Natural killer cell (primary cell): ENCODE measurements at places on chromosomes 6 and 20.

DNA sequence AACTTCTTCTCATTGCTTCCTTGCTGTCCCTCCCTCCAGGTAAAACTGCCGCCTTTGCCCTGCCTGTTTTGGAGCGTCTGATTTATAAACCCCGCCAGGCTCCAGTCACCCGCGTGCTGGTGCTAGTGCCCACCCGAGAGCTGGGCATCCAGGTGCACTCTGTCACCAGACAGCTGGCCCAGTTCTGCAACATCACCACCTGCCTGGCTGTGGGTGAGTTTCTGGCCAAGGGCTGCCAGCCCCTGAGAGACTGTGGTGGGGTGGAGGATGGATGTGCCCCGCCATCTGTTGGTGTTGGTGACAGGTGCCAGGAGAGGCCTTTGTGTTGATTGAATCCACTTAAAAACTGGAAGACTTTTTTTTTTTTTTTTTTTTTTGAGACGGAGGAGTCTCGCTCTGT, 9.5 kb downstream of the DDX27 start:
- no peaks in the 10 kb centered on the region for H3K27me3 ChIP-seq
- no peak overlapping the region for H3K27ac ChIP-seq
- H3K4me3 ChIP-seq, result no peak overlapping the region
- DNase-seq, result no peak
- H3K4me1 ChIP-seq, result peaks cover 12% of the 10 kb centered on the region
- H3K36me3 ChIP-seq, result peaks cover 80% of the 10 kb centered on the region

- H3K27me3 ChIP-seq, result no peaks in the 10 kb centered on the region
- peak; percentile 25 for DNase-seq
- H3K4me3 ChIP-seq, result no peak overlapping the region
- H3K4me1 ChIP-seq, result peaks cover 32% of the 10 kb centered on the region
These were observed 4.7 kb downstream of the ZMYND8 start for GRCh38 chr20:47351643-47352331.

GRCh38 chr6:46051962-46052361, 36.3 kb upstream of the CLIC5 start:
- H3K36me3 ChIP-seq, result no peaks in the 10 kb centered on the region
- H3K4me3 ChIP-seq, result no peak overlapping the region
- H3K4me1 ChIP-seq, result no peaks in the 10 kb centered on the region
- no peaks in the 10 kb centered on the region for H3K27me3 ChIP-seq

- no peaks in the 10 kb centered on the region for H3K27me3 ChIP-seq
- peaks cover 29% of the 10 kb centered on the region for H3K36me3 ChIP-seq
- H3K4me3 ChIP-seq, result no peak overlapping the region
- DNase-seq, result no peak
These were observed 58.3 kb upstream of the TMEM181 start for GRCh38 chr6:158501360-158502262.

DNA sequence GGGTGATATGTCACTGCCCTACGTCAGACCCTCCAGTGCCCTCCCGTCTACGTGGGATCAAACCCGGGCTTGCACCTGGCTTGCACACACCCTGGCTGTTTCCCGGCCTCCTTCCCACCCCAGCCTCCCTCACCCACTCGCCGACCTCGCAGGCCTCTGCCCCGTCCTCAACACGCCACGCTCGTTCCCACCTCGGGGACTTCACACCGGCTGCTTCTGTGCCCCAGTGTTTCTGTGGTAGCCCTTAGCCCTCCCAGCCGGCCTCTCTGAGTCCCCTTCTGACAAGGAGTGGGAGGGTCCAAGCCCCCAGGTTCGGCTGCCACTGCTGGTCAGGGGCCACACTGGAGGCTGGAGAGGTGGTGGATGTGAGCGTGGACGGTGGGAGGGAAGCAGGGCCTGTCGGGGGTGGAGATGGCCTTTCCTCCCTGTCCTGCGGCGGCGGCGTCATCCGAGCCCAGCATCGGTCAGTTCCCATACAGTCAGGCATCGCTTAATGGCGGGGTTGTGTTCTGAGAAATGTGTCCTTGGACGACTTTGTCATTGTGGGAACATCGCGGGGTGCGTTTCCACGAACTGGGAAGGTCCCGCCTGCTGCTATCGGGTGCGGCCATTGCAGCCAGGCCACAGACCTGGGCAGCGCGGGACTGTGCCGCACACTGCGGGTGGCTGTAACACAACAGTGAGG, 11.4 kb upstream of the KIF25 start:
- H3K27ac ChIP-seq, result no peak overlapping the region
- no peak for DNase-seq
- no peaks in the 10 kb centered on the region for H3K4me1 ChIP-seq
- H3K4me3 ChIP-seq, result no peak overlapping the region
- no peaks in the 10 kb centered on the region for H3K36me3 ChIP-seq

DNA sequence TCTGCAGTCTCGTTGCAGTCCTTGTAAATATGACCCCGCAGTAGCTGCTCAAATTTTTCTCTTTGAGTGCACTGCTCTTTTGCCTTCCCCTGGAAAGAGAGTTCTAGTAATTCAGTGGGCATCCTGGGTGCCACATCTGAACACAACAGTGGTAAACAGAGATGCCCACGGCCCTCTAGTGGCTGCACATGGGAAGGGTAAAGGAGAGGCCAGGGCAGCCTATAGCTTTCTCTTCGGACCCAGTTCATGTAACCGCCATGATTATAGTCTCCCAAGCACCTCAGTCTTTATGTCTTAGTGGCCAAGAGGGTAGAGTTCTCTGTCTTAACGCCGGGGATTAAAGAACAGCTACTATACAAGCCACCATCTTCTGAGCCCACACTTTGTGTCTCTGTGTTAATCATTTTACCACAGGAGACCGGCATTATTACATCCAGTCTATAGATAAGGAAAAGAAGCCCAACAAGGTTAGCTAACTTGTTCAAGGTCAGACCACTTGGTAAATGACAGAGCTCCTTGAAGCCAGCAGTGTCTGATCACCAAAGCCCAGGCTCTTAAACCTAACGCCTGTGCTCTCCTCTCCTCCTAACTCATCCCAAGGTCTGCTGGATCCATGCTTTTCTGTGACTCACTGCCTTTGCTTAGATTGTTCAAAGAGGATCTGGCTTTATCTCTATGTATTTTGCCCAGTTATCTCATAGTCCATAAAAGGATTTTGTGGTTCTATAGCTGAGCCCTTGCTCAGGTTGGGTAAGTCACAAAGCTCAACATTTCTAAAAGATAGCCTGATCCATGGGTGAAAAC, 81.8 kb downstream of the ISM1 start:
- no peak overlapping the region for H3K27ac ChIP-seq
- no peaks in the 10 kb centered on the region for H3K27me3 ChIP-seq
- H3K36me3 ChIP-seq, result no peaks in the 10 kb centered on the region
- DNase-seq, result peak; percentile 55

- DNase-seq, result no peak
- peaks cover 30% of the 10 kb centered on the region for H3K4me1 ChIP-seq
- no peak overlapping the region for H3K27ac ChIP-seq
- no peak overlapping the region for H3K4me3 ChIP-seq
- H3K36me3 ChIP-seq, result no peaks in the 10 kb centered on the region
- peaks cover 4% of the 10 kb centered on the region for H3K27me3 ChIP-seq
These were observed 70.0 kb upstream of the TBXT start for GRCh38 chr6:166237617-166238016.

- H3K27me3 ChIP-seq, result no peaks in the 10 kb centered on the region
- H3K36me3 ChIP-seq, result no peaks in the 10 kb centered on the region
- DNase-seq, result no peak
These were observed 3.3 kb downstream of the PLN start for GRCh38 chr6:118551063-118552053.

- DNase-seq, result no peak
- no peak overlapping the region for H3K27ac ChIP-seq
- no peaks in the 10 kb centered on the region for H3K27me3 ChIP-seq
- no peaks in the 10 kb centered on the region for H3K4me1 ChIP-seq
- no peak overlapping the region for H3K4me3 ChIP-seq
- H3K36me3 ChIP-seq, result peaks cover 75% of the 10 kb centered on the region
These were observed 179.1 kb downstream of the SYNE1 start for GRCh38 chr6:152457949-152458624.

- no peak overlapping the region for H3K4me3 ChIP-seq
- H3K27me3 ChIP-seq, result no peaks in the 10 kb centered on the region
- no peak for DNase-seq
These were observed 71.0 kb upstream of the SLC22A16 start for GRCh38 chr6:110547266-110547964.

DNA sequence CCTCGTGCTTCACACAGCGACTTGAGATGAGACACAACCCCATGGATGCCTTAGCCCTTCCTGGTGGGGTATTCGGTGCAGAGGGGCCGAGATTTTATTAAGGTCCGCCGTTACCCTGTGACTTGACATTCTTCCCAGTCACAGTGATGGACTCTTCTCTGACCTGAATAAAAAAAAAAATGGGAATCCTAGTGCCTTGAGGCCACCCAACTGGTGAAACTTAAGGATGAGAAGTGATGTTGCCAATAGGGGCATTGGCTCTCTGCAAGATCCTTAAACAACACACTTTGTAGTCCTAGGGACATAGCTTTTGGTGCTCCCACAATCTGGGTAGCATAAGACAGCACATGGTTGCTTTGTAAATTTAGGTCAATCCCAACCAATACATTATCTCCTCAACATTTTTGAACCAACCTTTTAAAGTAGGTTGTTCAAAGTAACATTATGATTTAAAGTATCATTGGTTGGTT, 814 bp upstream of the ADNP start:
- peaks cover 35% of the 10 kb centered on the region for H3K36me3 ChIP-seq
- peak overlapping the region; percentile 100 for H3K27ac ChIP-seq
- DNase-seq, result no peak
- peak overlapping the region; percentile 92 for H3K4me3 ChIP-seq

GRCh38 chr20:61263084-61263695, 11.1 kb downstream of the CDH4 start:
- DNase-seq, result peak; percentile 28
- no peaks in the 10 kb centered on the region for H3K27me3 ChIP-seq
- no peaks in the 10 kb centered on the region for H3K4me1 ChIP-seq
- H3K4me3 ChIP-seq, result no peak overlapping the region

DNA sequence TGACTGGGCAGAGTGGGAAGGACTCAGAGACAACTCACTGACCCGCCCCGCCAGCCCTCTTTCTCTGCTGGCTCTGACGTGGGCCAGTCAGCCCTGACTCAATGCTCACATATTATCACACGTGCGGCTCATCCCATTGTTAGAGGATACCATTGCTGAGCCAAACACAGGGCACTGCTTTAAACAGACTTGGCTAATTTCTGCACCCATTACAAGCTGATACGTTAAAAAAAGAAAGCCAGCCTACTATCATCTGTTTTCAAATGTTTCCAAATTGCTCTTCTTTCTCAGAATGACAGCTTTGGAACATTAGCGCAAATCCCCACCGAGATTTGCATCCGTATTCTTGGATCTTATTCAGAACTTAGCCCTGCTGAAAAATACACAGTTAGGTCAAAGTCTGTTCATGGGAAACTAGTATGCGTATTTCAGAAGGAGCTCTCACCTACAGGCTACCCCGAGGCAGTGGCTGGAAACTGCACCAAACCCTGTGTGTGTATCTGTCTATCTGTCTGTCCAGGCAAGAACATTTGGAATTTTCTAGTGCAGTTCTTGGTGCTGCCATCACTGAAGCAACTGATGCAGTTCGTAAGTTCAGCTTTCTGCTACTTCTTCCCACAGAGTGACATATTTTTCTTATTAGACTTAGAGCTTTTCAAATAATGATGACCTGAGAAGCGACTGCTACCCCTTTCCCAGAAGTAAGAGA, 32.8 kb downstream of the RAMACL start:
- no peak for DNase-seq
- H3K36me3 ChIP-seq, result no peaks in the 10 kb centered on the region
- no peak overlapping the region for H3K27ac ChIP-seq
- H3K4me1 ChIP-seq, result peaks cover 3% of the 10 kb centered on the region
- H3K4me3 ChIP-seq, result no peak overlapping the region

- no peak for DNase-seq
- no peaks in the 10 kb centered on the region for H3K36me3 ChIP-seq
- no peak overlapping the region for H3K4me3 ChIP-seq
- no peaks in the 10 kb centered on the region for H3K4me1 ChIP-seq
- H3K27ac ChIP-seq, result no peak overlapping the region
These were observed 96.3 kb downstream of the BMP2 start for GRCh38 chr20:6863798-6864201.

GRCh38 chr20:32535316-32535952, 49.7 kb downstream of the NOL4L start:
- peak overlapping the region; percentile 32 for H3K4me3 ChIP-seq
- H3K4me1 ChIP-seq, result peaks cover 67% of the 10 kb centered on the region
- H3K36me3 ChIP-seq, result no peaks in the 10 kb centered on the region
- peak overlapping the region; percentile 95 for H3K27ac ChIP-seq
- DNase-seq, result peak; percentile 66

- no peaks in the 10 kb centered on the region for H3K27me3 ChIP-seq
- H3K36me3 ChIP-seq, result no peaks in the 10 kb centered on the region
- DNase-seq, result no peak
- H3K4me1 ChIP-seq, result no peaks in the 10 kb centered on the region
- H3K4me3 ChIP-seq, result no peak overlapping the region
- no peak overlapping the region for H3K27ac ChIP-seq
These were observed 18.4 kb downstream of the TTK start for GRCh38 chr6:80022803-80023202.

DNA sequence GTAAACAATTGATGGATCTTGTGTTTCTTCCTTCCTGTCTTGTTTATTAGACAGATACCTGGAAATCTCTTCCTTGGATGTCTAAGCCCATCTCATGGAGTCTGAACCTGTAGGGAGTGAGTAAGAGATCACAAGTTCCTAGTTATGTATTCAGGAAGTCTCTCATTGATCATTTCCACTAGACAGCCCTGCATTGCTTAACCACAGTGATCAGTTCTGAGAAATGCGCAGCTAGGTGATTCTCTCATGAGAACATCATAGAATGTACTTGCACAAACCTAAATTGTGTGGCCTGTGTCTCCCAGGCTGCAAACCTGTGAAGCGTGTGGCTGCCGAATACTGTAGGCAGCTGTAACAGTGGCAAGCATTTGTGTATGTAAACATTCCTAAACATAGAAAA, 39.1 kb downstream of the FAM120B start:
- DNase-seq, result no peak
- peaks cover 36% of the 10 kb centered on the region for H3K36me3 ChIP-seq
- peaks cover 3% of the 10 kb centered on the region for H3K4me1 ChIP-seq
- H3K27me3 ChIP-seq, result no peaks in the 10 kb centered on the region
